ENCODE measurements at places on chromosomes 2 and 18.

DNA sequence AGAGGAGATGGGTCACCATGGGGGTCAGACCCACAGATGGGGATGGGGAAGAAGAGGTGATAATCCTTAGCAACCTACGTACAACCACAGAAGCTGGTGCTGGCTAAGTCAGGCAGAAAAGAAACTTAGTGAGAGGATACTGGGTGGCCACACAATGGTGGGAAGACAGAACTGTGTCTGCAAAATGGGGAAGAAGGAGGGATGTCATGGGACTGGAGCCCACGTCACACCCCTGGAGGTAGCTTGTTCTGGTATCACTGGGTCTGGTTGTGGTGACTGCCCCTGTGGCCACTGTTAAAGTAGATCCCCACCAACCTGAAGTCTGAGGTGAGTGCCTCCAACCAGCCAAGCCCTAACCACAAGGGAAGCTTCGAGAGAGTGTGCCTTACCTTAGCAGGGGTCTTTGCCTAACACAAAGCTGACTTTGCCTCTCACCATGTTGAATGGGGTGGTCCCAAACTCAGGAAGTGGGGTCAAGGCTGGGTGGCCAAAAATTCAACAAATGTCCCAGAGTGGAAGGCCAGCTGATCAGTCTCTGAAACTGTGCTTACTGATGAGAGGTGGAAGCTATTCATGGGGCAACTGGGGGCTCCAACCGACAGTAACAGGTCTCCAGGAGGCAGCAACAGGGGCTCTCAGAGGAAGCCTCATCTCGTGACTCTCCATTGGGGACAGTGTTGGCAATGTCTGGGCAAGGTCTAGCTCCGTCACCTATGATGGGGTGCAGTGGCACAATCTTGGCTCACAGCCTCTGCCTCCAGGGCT, 64.8 kb upstream of the SLC1A4 start:
- DNase-seq, result no peak

GRCh38 chr2:228417956-228418355, 236.5 kb upstream of the SPHKAP start:
- no peak for DNase-seq

DNA sequence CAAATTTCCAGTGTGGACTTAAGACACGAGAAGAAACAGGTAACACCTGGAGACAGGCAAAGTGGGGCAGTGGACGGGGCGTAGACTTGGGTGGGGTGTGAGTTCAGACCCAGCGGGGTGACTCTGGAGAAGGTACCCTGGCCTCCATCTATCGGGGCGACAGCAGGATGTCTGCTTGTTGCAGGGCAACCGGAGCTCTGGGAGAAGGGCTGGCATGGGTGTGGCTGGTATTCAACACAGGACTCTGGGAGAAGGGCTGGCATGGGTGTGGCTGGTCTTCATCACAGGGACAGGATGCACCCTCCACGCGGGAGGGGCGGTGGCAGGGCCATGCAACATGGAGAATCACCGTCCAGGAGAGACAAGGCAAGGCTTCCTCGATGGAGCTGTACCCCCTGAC, 198.5 kb downstream of the HDAC4 start:
- no peak for DNase-seq

DNA sequence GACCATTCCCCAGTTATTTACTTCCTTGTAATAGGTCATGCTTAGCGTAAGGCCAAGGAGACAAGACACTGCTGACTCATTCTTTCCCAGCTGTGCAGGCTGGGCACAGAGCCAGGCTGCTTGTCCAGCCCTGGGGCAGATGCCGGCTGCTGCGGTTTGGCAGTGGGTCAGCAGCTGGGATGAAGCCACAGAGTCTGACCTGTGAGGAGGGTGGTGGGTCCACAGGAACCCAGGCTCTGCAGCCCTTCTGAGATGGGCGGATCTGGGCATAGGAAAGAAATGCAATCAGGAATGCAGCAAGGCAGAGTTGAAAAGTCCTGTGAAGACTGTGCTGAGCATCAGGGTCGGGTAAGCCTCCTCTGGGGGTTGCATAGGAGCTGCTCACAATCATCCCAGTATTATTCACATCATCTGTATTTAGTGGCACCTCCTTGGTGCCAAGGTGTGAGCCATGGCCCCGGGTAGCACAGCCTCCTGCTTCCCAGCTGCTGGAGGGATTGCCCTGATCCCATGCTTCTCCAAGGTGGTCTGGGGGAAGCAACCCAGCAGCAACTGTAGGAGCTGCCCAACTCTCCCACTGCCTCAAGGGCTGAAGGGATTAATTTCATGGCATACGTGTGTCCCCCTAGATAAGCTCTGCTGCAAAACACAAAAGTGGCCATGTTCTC, 139.0 kb downstream of the DDX1 start:
- peak; percentile 99 for DNase-seq

- no peak for DNase-seq
Observed at GRCh38 chr2:189146553-189146952, 33.0 kb downstream of the COL5A2 start.

DNA sequence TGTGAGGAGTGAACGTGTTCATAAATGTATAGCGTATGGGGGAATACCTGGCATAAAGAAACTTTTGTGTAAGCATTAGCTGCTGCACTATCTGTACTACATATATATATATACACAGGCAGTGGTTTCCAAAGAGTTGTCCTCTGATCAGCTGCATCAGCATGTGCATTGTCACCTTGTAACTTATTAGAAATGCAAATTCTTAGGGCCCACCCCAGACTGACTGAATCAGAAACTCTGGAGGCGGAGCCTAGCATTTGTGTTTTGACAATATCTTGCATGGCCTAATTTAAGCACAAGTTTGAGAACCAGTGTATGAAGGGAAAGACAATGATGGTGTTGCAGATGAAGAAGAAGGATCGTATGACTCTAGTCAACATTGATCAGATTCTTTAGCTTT, 299.5 kb downstream of the CCDC102B start:
- no peak for DNase-seq

DNA sequence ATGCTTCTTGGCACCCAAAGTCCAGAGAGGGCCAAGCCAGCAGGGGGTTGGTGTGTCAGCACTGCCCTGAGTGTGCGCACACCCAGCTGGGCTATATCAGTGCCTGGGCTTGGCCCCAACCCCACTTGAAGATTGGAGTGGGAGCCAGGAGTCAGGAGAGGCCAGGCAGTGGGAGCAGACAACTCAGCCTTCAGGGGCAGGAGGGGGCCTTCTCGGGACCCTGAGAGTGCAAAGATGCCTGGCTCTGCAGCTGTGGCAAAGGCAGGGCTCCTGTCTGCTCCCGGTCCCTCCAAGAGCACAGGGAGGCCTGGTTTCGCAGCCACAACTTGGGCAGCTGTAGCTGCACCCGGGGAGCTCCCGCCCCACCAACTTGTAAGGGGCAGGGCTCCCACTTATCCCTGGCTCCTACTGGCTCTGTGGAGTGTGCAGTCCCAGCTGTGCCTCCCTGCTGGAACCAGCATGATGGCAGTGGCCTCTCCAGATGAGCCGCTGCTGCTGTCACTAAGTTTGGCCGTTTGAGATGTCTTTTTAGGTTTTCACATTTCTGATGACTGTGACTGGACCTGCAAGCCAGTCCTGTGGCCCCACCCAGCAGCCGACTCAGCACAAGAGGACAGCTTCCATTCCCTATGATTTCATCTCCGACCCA, 148.8 kb upstream of the HS6ST1 start:
- peak; percentile 9 for DNase-seq

DNA sequence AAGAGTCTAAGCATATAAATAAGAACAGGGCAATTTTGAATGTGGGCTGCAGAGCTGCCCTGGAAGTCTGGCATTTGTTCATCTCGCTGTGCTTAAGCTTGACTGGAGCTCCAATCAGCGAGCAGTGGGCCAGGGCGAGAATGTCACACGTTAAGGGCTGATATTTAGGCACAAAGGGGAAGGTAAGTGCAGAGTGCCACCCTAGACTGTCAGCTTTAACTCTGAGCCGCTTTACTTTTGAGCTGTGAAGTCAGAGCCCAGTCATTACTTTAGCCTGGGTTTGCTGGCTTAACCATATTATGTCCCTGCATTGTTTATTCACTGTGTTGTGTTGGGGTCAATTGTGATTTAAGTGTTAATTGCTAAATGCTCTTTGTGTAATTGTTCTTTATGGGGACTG, 236.1 kb upstream of the SIX3 start:
- DNase-seq, result no peak

GRCh38 chr2:119402645-119403560, 28.8 kb upstream of the TMEM37 start:
- no peak for DNase-seq

- DNase-seq, result peak; percentile 19
Observed at GRCh38 chr18:36812678-36813077, 16.1 kb downstream of the TPGS2 start.

- DNase-seq, result no peak
Observed at GRCh38 chr18:56487801-56488200, 150.6 kb downstream of the TXNL1 start.

DNA sequence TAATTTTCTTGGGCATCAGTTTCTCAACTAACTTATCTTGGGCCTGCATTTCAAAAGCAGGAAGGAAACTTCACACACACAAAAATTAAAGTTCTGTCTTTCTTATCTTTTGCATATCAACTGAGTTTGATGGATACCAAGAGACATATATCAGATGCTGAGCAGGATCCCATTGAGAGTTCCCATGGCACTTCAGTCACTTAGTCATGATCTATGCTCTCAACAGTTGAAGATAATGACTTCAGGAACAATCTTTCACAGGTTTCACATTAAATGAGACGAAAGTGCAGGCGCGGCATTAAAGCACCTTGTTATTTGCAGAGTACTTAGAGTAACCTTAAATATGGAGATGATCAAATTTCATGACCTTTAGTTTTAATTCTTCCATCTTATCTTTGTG, 2139.8 kb upstream of the CELF4 start:
- no peak for DNase-seq

DNA sequence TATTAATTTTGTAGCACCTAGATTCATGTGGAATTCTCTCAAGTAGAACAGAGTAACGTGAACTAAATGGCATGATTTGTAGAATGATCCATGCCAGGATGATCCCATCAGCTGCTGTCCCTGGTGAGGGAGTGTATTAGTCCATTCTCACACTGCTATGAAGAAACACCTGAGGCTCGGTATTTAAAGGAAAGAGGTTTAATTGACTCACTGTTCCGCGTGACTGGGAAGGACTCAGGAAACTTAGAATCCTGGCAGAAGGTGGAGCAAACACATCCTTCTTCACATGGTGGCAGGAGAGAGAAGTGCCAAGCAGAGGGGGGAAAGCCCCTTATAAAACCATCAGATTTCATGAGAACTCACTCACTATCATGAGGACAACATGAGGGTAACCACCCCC, 312.6 kb downstream of the PTPRM start:
- DNase-seq, result no peak

GRCh38 chr18:59219672-59220163, at the start of gene GRP:
TSS of gene GRP (plus strand) at chr18:59220158. CDS start at chr18:59220266, 108 bp downstream.
- no peak for DNase-seq

DNA sequence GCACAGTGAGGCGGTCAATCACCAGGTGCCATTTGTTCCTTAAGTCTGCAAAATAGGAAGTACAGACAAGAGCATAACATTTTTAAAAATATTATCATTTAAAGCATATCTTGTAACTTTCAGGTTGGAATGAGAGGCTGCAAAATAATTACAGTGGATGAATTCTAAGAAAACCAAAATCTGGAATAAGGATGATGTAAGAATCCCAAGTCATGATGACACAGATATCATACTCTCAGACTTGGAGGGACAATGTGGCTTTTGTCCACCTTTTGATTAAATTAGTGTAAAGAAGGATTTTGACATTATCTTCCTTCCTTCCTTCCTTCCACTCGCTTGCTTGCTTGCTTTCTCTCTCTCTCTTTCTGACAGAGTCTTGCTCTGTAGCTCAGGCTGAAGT, 244.4 kb downstream of the NAPG start:
- no peak for DNase-seq

DNA sequence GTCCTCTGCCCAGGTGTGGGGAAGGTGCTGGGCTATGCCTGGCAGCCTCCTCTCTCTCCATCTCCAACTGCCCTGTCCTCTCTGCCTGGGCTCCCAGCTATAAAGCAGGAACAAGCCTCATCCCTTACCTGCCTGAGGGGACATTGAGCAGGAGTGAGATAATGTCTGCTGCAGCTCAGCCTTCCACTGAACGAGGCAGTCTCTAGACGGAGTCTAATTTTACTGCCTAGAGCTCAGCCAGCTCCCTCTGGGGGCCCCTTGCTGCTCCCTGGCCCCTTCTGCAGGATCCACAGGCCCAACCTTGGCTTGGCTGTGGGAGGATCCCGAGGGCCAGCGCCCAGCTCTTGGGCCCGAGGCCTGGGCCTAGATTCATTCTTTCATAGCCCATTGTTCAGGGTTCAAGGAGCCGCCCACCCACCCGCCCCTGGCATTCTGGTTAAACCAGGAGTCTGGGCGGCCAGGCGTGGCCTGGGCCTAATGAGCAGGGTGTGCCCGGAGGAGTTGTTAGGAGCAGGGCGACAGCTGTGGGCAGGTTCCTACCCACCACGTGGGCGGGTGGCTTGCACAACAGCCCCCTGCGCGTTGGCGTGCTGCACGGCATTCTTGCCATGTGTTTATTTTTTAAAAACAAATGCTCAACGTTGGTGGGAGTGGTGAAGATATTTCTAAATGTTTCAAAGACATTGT, 44.6 kb downstream of the FOSL2 start:
- no peak for DNase-seq

GRCh38 chr2:68251855-68252399, 405 bp downstream of the PPP3R1 start:
- DNase-seq, result peak; percentile 58

- DNase-seq, result no peak
Observed at GRCh38 chr2:62706721-62707521, 1.4 kb downstream of the EHBP1 start.

- DNase-seq, result no peak
Observed at GRCh38 chr2:39243469-39244123, at the start of gene CDKL4. TSS of gene CDKL4 (minus strand) at chr2:39243970.

DNA sequence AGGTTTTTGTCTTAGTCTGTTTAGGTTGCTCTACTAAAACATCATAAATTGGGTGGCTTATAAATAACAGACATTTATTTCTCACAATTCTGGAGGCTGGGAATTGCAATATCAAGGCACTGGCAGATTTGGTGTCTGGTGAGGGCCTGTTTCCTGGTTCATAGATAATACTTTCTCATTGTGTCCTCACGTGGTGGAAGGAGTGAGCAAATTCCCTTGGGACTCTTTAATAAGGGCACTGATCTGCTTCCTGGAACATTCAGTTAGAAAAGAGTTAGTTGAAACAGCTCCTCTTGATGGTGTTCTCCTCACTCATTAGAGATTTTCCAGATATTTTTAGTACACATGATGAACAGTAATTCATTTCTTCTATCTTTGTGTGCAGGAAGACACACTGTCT, 22.3 kb downstream of the COL4A3 start:
- no peak for DNase-seq

DNA sequence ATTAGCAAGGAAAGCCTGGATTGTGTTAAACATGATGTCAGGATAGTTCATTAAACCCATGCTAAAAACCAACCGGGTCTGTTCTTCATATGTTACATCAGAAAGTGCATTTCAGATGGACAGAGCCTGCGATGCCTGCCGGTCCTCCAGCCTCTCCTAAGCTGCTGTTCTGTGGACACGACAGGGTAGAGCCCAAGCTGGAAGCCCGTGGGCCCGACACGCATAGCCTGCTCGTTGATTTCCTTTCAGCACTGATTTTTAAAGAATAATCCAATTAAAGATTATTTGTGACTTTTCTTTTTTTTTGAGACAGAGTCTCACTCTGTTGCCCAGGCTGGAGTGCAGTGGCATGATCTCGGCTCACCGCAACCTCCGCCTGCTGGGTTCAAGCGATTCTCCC, 797 bp downstream of the OR6B3 start:
- DNase-seq, result no peak

Data from adrenal gland (tissue), 19 donors.